ENCODE measurements at places on chromosomes 2 and 18. TPM values are rescaled to one million over a fixed set of nuclear protein-coding genes. Genes with fewer than 3 reads are reported as not detected.

DNA sequence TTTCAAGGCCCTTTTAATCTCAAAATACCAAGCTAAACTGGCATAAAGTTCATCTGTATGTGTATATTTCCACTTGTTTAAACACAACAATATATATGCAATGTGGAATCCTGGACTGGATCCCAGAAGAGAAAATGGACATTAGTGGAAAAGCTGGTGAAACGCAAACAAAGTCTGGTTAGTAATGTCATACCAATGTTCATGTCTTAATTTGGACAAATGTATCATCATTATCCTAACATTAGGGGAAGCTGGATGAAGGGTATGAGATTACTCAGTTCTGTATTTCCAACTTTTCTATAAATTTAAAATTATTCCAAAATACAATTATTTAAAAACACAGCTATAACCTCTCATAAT, 3.8 kb downstream of the SP3 start:
- no peaks in the 10 kb centered on the region for H3K27me3 ChIP-seq
- peaks cover 38% of the 10 kb centered on the region for H3K36me3 ChIP-seq
- H3K4me1 ChIP-seq = peaks cover 5% of the 10 kb centered on the region
- H3K4me3 ChIP-seq = no peak overlapping the region
- no peak for DNase-seq
- no peak overlapping the region for H3K27ac ChIP-seq

Gene SKOR2
- total RNA-seq = not detected

GRCh38 chr2:50849190-50849589, 182.7 kb downstream of the NRXN1 start:
- H3K4me3 ChIP-seq = no peak overlapping the region

- DNase-seq = no peak
- H3K4me1 ChIP-seq = no peaks in the 10 kb centered on the region
- H3K27me3 ChIP-seq = no peaks in the 10 kb centered on the region
- no peaks in the 10 kb centered on the region for H3K36me3 ChIP-seq
- H3K27ac ChIP-seq = no peak overlapping the region
Observed at GRCh38 chr2:197885587-197885986, 81.2 kb downstream of the PLCL1 start.

Data from SJCRH30 (cell line).